ENCODE measurements at places on chromosomes 2 and 18. TPM values are rescaled to one million over a fixed set of nuclear protein-coding genes. Genes with fewer than 3 reads are reported as not detected.

DNA sequence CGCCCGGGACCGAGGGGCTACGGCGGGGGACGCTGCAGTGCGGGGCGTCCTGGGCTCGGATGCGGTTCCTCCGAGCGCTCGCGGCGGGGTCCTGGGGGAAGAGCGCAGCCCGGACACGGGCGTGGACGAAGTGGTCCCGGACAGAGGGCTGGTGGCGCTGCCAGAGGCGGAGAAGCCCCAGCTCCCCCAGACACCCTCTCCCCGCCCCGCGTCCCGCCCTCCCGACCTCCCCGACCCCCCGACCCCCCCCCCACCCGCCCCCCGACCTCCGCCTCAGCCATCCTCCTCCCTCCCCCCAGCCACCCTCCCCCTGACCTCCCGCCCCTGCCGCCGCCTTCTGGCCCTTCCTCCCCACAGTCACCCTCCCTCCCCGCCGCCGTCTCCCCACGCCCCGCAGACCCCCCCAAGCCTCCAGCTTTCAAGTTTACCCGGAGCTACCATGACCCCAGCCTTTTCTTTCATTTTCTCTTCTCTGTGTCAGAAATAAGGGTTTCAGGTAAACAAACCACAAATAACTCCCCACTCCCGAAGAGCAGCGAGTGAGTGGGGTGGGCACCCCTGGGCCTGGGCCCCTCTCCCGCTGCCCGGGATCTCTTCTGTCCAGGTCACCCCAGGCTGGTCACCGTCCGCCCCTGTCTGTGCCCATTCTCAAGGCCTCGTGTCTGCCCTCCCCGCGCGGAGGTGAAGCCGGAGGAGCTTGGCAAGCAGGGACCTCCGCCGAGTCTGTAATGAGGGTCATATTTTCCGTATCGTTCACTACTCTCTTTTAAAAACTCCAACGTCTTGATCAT lies 5.1 kb downstream of the NFATC1 start:
- ATAC-seq, result no peak

TMEM200C gene
- total RNA-seq, result 9.5 TPM

- ATAC-seq, result peak; percentile 39
These were observed 40.4 kb downstream of the TMEM18 start for GRCh38 chr2:636641-637405.

GALR1 gene
- total RNA-seq, result 3.5 TPM

DNA sequence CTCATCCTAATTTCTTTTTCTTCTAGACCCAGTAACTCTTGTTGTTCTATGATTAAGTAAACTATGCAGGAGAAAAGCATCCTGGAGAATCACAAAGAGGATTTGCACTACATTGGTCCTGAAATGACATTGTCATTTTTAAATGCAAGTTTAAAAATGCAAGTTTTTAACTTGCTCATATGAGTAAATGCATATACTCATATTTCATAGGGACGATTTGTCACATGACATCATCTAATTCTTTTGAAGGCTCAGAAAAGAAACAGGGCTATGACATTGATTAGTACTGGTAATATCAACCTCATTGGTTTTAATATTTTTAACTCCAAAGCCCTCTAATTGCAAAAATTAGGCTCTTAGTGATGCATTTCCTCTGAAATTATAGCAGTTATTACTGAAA lies 324.4 kb downstream of the LRRTM1 start:
- ATAC-seq, result no peak

DNA sequence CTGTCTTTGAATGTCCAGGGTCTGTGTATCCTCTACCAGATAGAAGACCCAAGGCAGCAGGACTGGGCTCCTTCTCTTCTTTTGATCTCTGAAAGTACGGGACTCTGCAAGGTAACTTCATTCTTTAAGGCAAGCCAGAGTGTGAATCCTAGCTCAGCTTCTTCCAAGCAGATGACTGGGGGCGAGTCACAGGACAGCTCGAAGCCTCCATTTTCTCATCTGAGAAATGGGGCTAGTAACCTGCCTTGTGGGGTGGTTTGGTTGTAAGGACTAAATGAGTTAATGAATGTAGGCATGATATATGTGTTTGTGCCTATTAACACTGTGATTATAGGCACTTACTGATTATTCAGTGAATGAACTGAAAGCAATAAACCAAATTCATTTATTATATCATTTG lies 46.7 kb downstream of the DGKD start:
- ATAC-seq, result no peak

DNA sequence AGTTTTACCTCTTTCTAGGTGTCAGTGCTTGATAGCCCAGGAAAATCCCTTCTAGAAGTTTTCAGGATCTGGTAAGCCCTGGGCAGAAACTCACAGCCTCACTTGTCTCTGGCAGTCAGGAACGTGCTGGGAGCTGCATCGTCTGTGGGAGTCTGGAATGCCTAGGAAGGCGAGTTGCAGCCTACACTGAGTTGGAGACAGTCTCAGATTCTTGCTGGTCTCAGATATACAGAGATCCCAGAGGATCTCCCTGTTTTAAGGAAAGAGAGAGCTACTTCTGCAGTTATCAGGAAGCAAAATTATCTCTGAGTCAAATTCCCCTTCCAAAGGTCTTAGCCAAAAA lies 104.4 kb upstream of the CDC42EP3 start:
- ATAC-seq, result no peak

GRCh38 chr18:61738042-61738441 lies 154.8 kb downstream of the RNF152 start:
- no peak for ATAC-seq

- ATAC-seq, result no peak
These were observed 87.9 kb downstream of the IRS1 start for GRCh38 chr2:226711606-226712296.

DNA sequence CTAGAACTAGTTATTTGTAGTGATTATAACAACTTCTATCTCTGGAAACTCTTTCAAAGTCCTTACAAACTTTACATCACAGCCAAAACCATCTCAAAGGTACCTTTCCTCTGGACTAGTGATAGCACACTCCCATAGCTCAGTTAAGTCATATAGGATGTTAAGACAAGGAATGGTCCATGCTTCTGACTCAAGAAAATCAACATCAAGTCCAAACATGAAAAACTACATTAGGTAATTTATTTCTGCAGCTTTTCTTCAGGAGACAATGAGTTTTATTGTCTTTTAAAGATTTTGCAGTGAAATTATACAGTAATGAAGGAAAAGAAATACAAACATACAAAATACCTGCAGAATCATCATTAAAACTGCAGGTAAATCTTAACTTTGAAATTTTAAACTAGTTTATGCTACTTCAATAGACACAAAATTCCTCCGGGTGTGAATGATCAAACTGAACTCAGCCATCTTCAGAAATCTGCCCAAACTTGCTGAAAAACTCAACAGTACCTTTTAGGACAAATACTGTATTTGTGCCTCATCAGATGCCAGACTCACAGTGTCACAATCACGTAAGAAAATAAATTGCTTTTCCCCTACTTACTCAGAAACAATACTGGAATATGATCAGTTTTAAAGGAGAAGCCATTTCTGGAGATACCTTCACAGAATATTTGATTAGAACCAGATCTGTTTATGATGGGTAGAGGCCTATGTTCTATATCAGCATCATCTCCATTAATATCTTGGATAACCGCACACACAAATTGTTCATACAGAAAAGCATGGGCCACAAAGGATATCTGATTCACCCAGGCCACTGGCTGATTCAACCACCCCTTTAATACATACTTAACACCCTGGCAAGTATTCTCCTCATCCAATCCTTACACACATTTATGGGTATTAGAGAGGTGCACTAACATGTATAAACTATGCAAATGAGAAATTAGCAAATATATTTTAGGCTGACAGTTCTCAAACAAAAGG lies 2.6 kb downstream of the TMEM131 start:
- no peak for ATAC-seq

DNA sequence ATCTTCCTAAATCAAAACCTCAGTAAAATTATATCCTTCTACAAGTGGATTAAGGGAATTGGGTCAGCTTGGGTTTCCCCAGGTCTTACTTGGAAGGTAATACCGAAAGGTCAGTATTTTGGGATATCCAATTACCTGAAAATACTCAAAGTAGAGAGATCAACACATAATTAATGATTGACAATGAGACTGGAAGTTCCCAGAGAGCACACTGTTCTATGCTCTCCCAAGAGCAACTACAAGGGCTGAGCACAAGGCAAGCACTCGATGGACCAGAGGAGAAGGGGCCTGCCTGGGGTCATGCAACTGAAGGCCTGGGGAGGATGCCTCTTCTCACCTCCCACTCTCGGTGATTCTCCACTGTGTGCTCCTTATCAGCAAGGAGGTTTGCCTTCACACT lies 159.2 kb upstream of the ACAA2 start:
- ATAC-seq, result no peak

DNA sequence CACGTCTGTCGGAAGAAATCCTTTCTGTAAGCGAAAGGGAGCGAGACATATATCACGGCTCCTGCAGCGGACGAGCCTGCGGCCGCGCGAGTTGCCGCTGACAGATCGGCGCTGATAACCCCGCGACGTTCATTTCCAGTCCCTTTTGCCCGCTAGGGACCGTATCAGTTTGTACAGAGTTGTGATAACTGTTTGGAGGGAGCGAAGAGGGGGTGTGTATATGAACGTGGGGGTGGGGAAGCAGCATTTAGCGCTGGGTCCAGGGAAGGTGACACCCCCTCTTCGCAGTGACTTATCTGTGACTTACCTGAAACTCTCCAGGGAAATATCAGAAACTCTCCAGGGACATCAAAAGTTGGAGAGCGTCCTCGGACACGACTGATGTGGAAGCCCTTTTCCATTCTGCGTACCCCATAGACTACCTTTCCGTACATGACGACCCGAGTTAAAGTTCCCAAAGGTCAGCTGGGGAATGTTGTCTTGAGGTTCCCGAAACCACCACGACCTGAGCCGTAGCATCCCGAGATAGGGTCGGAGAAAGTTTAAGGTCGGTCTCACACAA lies 948 bp upstream of the GATA6 start:
- no peak for ATAC-seq

DNA sequence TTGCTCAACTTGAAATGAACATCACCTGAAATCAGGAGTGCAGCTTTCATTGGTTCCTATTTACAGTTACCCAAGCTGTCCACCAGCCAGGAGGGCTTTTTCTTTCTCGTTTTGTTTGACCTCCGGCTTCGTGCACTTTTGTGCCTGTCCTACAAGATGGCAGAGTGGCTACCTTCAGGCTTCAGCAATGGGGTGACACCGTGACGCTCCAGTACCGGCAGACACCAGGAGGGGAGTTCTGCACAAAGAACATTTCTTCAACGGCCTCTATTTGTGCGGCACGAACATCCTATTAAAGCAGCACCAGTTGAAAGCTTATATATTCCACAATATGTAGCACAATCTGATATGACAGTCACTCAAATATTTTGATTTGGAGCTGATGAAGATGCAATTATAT lies 18.3 kb downstream of the RNASEH1 start:
- ATAC-seq, result no peak

ANKRD23 gene
- total RNA-seq, result 3.8 TPM

DNA sequence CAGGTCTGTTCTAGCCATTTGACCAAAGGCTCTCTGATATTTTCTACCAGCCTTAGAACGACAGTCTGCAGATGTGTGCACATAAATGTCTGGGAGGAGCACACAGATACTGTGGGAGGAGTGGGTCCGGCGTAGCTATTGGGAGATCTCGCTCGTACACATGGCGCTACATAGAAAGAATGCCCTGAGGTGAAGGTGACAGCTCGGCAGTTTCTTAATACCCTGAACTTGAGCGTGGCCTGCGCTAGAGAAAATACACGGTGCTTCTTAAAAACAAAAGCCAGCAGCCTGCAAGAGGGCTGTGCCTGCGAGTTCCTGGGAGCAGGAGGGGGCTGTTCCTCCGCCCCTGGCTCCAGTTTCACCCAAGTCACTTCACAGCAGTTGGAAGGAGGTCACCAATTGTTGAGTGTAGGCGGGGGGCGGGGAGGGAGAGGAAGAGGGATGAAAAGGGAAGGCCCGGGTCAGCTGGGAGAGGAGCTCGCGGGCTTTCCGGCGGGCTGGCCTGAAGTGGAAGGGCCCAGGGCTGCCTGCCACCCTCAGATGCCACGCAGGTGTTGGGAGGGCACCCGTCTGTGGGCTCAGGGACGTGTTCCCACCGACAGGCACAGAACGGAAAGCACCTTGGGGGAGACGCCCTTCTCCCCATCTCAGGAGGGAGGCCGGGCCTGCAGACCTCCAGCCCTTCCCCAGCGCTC lies 124.7 kb upstream of the ZNF516 start:
- peak; percentile 65 for ATAC-seq

CD207 gene
- 0.21 TPM for total RNA-seq

GRCh38 chr18:55100817-55101457 lies 141.7 kb upstream of the CCDC68 start:
- ATAC-seq, result no peak

KLHL14 gene
- 3.9 TPM for total RNA-seq

DNA sequence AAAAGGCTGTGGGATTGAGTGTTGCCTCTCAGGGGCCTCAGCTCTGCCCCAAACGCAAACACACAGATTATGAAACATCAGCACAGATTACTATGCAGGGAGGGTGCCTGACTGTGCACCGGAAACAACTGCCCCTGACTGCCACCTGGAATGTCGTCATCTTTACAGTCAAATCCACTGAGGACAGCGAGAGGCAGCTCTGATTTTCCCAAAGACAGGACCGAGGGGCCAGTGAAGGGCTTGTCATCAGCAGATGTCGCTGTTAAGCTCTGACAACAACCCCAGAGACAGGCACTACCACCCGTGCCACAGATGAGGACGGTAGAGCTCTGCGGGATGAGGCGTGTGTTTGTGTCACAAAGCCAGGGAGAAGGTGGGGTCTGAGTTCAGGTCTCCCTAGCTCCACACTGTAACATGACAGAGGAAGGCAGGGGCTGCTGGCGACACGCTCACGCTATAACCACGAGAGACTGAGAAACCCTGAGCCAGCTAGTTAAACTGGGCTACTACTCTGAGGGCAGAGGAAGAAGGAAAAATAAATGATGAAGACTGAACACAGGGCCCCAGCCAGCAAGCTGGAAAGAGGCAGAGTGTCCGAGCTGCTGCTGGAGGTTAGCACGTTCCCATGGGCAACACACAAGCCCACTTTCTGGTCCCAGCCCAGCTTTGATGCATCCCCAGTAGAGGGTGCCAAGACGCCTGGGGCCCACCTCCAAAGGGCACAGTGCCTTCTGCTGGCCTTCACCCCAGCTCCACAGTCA lies 47.0 kb downstream of the PARD6G start:
- ATAC-seq, result peak; percentile 77

GRCh38 chr2:190318931-190319554 lies 583 bp downstream of the HIBCH start:
- ATAC-seq, result peak; percentile 4
